ENCODE measurements at places on chromosomes 2 and 18.

DNA sequence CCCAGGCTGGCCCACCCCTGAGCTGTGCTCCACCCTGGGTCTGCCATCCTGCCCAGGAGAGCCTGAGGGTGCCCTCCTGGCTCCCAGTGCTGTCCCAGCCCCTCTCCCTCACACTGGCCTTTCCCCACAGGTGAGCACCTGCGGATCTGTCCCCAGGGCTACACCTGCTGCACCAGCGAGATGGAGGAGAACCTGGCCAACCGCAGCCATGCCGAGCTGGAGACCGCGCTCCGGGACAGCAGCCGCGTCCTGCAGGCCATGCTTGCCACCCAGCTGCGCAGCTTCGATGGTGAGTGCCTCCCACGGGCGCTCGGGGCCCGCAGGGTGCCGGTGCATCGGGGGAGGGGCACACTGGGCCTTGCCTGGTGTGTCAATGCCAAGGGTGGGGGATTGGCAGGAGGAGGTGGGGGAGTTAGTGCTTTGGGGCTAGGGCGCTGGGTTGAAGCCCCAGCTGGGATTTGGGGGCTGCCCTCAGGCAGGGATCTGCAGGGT is 23.5 kb downstream of the GPC1 start:
- no peak for DNase-seq

GRCh38 chr2:239634769-239635168 is 233.9 kb upstream of the HDAC4 start:
- no peak for DNase-seq

DNA sequence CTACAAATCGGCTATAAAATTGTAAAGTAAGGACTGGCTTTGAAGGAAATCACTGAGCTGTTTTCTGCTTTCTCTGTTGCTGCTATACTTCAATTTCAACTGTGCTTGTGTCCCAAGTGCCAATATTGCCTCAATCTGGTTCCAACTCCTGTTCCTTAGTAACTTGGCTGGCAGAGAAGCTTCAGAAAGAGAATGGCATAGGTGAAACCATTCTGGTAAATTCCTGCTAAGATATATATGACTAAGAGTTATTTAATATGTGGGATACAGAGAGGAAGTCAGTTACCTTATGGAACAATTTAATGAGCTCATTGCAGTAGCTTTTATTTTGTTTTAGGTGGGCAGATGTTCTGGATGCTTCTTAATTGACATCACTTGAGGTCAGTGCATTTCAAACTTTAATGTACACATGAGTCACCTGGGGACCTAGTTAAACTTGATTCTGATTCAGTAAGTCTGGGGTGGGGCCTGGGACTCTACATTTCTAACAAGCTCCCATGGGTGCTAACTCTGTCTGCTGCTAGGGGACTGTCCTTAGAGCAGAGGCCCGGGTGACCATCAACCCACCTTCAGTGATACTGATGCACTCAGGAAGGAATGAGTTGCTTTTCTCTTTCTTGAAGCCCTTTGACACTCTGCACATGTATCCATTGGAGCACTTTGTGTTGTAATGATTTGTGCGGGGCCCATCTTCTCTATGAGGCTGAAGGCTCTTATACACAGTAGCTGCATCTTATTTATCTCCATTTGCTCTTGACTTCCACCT is 47.6 kb downstream of the LIPG start:
- no peak for DNase-seq

GRCh38 chr2:140892911-140893637 is 1237.7 kb downstream of the LRP1B start:
- DNase-seq: no peak

- DNase-seq: no peak
Observed at GRCh38 chr2:111940333-111941196, 42.2 kb downstream of the MERTK start.

- DNase-seq: no peak
Observed at GRCh38 chr2:105327690-105328089, 1.8 kb downstream of the TGFBRAP1 start.

GRCh38 chr18:31099450-31100230 is 2.6 kb downstream of the DSC2 start:
- DNase-seq: no peak

GRCh38 chr2:241330616-241330981 is 14.9 kb downstream of the SEPTIN2 start:
- DNase-seq: no peak

DNA sequence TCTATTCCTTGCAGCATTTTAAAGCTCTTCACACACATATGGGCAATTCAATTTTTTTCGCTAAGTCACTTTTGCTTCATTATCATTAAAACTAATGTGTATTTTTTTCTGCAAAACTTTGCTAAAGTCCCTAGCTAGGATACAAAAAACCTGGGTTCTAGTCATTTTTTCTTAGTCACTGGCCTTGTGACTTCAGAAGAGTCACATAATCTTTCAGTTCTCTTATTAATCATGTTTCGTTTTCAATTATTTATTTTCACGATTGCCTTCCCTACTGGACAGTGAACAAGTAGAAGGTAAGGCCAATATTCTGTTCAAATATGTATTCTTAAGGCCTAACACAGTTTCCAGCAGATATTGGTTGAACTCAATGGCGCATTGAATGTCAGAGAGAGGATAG is 60.9 kb upstream of the CYRIA start:
- DNase-seq: no peak

GRCh38 chr2:164835302-164835701 is 6.3 kb downstream of the COBLL1 start:
- DNase-seq: no peak

GRCh38 chr18:13726232-13726971 is at the start of the genes FAM210A and RNMT:
TSS of gene FAM210A (minus strand) at chr18:13726558. CDS start at chr18:13682077, 44,481 bp downstream.
TSS of gene RNMT (plus strand) at chr18:13726673. CDS start at chr18:13731518, 4,845 bp downstream.
- DNase-seq: peak; percentile 92

DNA sequence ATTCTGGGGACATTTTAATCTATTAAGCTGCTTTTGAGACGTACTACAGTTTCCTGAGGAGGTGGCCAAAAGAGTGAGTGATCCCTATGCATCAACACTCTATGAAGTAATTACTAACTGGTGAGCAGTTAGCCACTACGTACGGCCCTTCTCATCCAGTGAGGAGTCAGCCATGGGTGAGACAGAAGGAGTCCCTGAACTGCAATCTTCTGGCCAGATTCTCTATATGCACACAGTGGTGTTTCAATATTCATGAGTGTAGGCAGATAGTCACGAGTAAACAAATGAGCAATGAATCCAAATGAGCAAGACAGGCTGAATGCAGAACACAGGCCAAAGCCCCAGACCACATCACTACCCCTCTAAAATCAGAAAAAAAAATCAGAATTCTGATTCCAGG is 29.8 kb upstream of the TMEM214 start:
- no peak for DNase-seq

All from NCI-H774 (cell line).